Mesothelial cell of epicardium (in vitro differentiated cells): ENCODE measurements at places on chromosomes 13 and 19. TPM values are rescaled to one million over a fixed set of nuclear protein-coding genes. Genes with fewer than 3 reads are reported as not detected.
A peak's percentile ranks its signal among the peaks of the same experiment; 100 is the strongest.

SPACA4 gene
- total RNA-seq: not detected in 3 replicates

ZFP30 gene
- total RNA-seq: 23.4 to 27.7 TPM (median 23.6 TPM) in 3 replicates

OR2Z1 gene
- not detected in 3 replicates for total RNA-seq

TMIGD2 gene
- total RNA-seq: 0.29 TPM in 1 of 3 replicates, not detected in the others

RFPL4AL1 gene
- total RNA-seq: not detected in 3 replicates

DNA sequence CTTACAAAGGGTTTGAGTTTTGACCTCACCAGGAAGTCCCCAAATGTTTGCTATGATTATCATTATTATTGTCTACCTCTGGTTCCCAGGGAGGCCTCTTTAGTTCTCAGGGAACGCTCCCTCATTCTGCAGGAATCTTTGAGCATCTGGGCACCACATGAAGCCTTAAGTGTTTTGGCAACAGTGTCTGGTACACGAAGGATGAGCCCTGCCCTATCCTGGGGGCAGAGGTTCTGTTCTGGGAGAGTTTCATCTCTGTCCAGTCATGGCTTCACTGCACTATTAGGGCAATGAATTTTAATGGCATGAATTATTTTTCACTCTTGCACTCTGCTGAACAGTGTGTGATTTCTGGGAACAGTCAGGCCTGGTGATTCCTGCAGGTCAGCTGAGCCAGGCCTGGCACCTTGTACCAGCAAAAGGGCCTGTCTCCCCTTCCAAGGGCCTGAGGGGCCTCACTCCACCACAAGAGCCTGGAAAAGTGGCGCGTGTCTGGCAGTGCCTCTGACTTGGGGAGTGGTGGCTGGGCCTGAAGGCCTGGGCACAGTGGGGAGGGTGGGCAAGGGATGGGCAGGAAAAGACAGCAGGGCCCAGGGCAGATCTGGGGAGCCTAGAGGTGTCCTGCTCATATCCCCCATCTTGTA is 4.6 kb downstream of the FAM187B start:
- peaks cover 6% of the 10 kb centered on the region for H3K4me1 ChIP-seq
- DNase-seq: no peak
- no peaks in the 10 kb centered on the region for H3K27me3 ChIP-seq
- H3K4me3 ChIP-seq: no peak overlapping the region
- H3K27ac ChIP-seq: no peak overlapping the region
- H3K36me3 ChIP-seq: no peaks in the 10 kb centered on the region

GRCh38 chr19:38229585-38230073 is 5.6 kb upstream of the DPF1 start:
- no peak overlapping the region for H3K27ac ChIP-seq
- peak overlapping the region; percentile 46 for H3K4me3 ChIP-seq
- H3K4me1 ChIP-seq: peaks cover 4% of the 10 kb centered on the region
- peak; percentile 73 for DNase-seq
- peaks cover 57% of the 10 kb centered on the region for H3K27me3 ChIP-seq

GRCh38 chr19:47186446-47187334 is 44.3 kb downstream of the BBC3 start:
- H3K36me3 ChIP-seq: peaks cover 9% of the 10 kb centered on the region
- no peak overlapping the region for H3K4me3 ChIP-seq
- H3K27me3 ChIP-seq: no peaks in the 10 kb centered on the region
- peak overlapping the region; percentile 94 for H3K27ac ChIP-seq
- H3K4me1 ChIP-seq: peaks cover 54% of the 10 kb centered on the region
- DNase-seq: no peak

DNA sequence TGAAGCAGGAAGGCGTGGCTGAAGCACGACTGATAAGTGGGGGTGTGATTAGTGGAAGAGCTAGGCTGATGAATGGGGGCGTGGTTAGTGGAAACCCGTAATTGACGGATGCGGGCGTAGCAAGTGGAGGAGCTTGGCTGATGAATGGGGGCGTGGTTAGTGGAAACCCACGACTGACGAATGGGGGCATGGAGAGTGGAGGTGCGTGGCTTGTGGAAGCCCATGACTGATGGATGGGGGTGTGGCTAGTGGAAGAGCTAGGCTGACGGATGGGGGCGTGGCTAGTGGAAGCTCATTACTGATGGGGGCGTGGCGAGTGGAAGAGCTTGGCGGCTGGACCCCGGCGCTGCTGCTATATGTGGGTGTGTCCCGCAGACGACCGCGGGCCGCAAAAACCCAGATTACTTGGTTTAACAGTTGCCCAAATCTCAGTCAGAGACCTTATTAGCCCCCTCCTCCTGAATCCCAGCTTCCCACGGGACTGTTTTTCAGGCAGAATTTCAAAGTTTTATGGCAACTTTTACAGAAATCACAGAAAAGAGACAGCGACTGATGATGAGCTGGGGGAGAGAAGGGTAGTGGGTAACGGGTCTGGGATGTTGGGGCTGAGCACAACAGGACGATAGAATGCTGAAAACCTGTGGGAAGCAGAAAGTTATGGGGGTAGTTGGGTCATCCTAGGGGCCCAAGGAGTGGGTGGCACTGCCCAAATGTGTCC is 9.0 kb upstream of the MEIS3 start:
- peaks cover 13% of the 10 kb centered on the region for H3K4me1 ChIP-seq
- no peaks in the 10 kb centered on the region for H3K36me3 ChIP-seq
- H3K4me3 ChIP-seq: no peak overlapping the region
- DNase-seq: peak; percentile 95

GRCh38 chr19:30371161-30371836 is 885 bp upstream of the ZNF536 start:
- DNase-seq: no peak
- H3K36me3 ChIP-seq: no peaks in the 10 kb centered on the region
- no peak overlapping the region for H3K27ac ChIP-seq
- peaks cover 86% of the 10 kb centered on the region for H3K27me3 ChIP-seq

DNA sequence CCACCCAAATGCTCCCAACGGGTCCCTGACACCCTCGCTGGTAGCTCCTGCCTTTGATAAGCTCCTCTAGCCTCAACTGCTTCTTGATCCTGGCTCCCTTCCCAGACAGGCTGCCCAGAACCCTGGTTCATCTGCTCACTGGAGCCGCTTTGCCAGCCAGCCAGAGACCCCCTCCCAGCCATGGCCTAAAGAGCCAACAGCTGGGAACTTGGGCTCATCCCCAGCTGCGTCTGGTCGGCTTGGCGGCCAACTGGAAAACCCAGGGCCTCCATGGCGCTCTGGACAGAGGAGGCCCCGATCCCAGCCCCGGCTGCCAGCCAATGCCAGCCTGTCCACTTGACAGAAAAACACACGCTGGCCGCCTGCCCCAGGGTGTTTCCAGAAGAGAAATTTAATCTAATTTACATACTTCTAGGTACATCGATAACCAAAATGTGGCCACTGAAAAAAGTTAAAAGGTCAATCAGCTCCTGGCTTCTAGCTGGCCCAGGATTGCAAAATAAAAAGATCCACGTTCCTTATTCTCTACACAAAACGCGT is 3.0 kb upstream of the AKAP8L start:
- no peak overlapping the region for H3K4me3 ChIP-seq
- no peaks in the 10 kb centered on the region for H3K27me3 ChIP-seq
- H3K4me1 ChIP-seq: peaks cover 14% of the 10 kb centered on the region
- peak overlapping the region; percentile 21 for H3K27ac ChIP-seq
- DNase-seq: no peak

DNA sequence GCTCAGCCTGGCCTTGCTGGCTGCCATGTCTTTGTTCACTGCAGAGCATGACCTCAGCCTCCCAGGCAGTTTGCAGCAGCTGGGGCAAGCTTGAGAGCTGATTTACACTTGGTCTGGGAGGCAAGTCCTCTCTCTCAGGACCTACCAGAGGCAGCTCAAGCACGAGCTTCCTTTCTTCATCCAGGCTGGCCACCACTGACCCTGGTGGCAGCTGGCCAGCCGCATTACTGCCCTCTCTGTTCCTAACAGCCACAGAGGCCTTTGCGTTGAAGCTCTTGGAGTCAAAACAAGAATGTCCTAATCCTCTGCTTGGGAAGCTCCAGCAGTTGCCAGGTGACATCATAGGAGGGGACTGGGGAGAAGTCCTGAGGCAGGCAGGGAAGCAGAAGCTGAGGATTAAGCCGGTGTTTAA is 85.7 kb downstream of the NUFIP1 start:
- no peak overlapping the region for H3K4me3 ChIP-seq
- peak overlapping the region; percentile 90 for H3K27ac ChIP-seq
- H3K27me3 ChIP-seq: peaks cover 4% of the 10 kb centered on the region

- no peaks in the 10 kb centered on the region for H3K27me3 ChIP-seq
- no peak overlapping the region for H3K4me3 ChIP-seq
- no peak overlapping the region for H3K27ac ChIP-seq
- DNase-seq: no peak
- peaks cover 4% of the 10 kb centered on the region for H3K4me1 ChIP-seq
- no peaks in the 10 kb centered on the region for H3K36me3 ChIP-seq
Observed at GRCh38 chr19:16599655-16600346, 27.6 kb upstream of the SLC35E1 start.

DNA sequence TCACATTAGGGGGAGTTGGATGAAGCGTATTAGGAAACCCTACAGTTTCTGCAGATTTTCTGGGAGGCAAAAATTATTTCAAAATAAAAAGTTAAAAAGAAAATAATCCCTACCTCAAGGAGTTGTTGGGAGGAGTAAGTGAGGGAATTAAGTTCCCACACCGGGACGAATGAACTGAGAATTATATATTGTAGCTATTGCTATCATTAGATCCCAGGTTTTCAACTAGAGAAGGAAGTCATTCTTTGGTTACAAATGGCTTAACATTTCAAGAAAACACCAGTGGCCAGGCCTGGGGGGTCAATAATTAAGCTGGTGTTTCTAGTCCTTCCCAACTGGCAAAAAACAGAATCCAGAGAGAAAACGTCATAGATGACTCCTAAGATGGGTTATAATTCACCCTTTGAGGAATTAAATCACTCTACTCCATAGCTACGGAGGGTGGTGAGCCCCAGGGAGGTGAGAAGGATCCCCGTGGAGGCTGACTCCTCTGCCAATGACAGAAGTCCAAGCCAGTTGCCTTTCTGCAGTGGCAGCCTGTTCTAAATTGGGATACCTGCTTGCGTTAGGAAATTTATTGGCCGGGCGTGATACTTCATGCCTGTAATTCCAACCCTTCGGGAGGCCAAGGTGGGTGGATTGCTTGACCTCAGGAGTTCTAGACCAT is 1.2 kb upstream of the MYDGF start:
- no peak for DNase-seq
- H3K36me3 ChIP-seq: peaks cover 8% of the 10 kb centered on the region
- H3K4me1 ChIP-seq: peaks cover 11% of the 10 kb centered on the region
- H3K27me3 ChIP-seq: no peaks in the 10 kb centered on the region
- peak overlapping the region; percentile 66 for H3K4me3 ChIP-seq
- H3K27ac ChIP-seq: peak overlapping the region; percentile 76

- H3K36me3 ChIP-seq: no peaks in the 10 kb centered on the region
- no peak overlapping the region for H3K4me3 ChIP-seq
- H3K4me1 ChIP-seq: peaks cover 7% of the 10 kb centered on the region
- no peak for DNase-seq
- no peak overlapping the region for H3K27ac ChIP-seq
Observed at GRCh38 chr13:67001363-67001762, 228.8 kb downstream of the PCDH9 start.
